ENCODE measurements at places on chromosomes 7 and 10.
A peak's percentile ranks its signal among the peaks of the same experiment; 100 is the strongest.

GRCh38 chr10:64112701-64113355 is 591.6 kb downstream of the REEP3 start:
- no peak for DNase-seq

GRCh38 chr7:39712751-39713150 is 89.4 kb downstream of the RALA start:
- DNase-seq = no peak

DNA sequence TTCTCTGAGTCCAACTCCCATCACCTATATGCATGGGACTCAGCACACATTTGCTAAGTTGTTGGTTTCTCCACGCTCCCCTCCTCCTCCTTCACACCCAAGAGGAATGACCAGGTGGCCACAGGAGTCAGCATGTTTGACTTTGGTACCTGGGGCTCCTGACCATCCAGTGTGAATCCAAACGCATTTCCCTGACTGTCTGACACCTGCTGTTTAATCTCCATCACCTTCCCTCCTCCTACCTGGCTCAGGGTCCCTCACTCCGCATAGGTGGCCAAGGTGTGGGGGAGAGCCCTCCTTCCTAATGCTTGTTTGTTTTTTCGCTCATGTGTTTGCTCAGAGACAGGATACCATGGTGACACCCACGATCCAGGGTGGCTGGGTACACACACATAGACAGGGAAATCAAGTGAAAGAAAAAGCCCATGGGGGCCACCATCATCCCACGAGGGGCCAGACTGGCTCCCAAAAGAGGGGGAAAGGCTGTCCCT is 194.9 kb downstream of the KCNMA1 start:
- no peak for DNase-seq

GRCh38 chr10:104098358-104098925 is 12.8 kb upstream of the COL17A1 start:
- peak; percentile 43 for DNase-seq

DNA sequence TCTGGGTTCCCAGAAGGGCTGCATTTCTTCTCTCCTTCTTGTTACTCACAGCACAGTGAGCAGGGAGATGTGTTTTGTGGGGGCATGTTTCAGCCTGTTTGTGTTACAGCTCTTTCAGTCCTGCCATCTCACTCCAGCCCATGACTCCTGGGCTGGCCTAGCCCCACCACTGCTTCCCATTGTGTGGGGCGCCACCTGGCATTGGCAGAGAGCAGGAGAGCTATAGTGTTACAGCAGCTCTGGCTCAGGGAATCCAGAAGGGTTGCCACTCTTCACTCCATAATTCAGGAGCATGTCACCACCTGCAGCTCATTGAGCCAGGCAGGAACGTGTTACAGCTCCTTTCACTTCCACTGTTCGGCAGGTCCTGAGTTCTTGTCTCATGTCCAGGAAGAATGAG is 30.0 kb downstream of the CLDN12 start:
- no peak for DNase-seq

DNA sequence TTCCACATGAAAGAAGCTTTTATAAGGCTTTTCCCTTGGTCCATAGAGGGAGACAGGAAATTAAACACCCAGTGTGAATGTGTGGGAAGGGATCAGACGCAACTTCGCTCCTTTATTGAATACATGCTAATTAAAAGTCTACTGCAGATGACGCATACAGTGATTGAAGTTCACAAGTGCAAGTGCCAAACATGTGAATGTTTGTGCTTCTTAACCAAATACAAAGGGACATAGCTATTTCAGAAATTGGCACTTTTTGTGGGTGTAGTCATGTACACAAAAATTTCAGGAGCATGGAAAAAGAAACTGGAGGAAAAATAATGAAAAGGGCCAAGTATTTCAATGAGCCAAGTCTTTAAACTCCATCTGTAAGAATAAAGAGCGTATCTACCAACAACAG is 283.7 kb downstream of the SKAP2 start:
- DNase-seq = no peak

GRCh38 chr10:118986815-118987790 is 42.4 kb upstream of the NANOS1 start:
- no peak for DNase-seq

DNA sequence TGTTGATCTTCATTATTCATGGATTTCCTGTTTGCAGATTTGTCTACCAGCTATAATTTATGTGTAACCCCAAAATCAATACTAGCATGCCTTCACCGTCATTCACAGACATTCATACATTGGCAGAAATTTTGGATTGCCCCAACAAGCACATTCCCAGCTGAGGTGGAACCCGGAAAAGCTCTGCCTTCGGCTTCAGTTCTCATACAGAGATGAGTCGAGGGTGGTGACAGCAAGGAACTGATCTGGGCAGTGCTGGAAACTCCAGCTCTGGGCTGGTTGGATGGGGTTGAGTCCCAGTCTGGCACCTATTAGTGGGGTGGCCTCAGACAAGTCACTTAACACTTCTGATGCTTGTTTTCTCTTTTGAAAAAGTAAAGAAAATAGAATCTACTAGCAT is 267.5 kb downstream of the SNX13 start:
- no peak for DNase-seq

DNA sequence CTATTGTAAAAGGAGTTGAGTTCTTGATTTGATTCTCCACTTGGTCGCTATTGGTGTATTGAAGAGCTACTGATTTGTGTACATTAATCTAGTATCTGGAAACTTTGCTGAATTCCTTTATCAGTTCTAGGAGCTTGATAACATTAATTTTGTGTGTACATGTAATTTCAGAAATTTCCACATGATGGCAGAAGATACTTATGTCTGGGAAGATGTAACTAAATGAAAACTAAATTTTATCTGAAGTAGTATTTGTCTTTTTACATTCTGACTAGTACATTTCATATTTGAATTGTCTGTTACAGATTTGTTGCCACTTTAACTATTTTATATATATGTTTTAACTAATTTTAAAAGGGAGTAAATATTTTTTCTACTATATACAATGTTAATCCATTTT is 27.6 kb downstream of the SDHAF3 start:
- DNase-seq = peak; percentile 48

DNA sequence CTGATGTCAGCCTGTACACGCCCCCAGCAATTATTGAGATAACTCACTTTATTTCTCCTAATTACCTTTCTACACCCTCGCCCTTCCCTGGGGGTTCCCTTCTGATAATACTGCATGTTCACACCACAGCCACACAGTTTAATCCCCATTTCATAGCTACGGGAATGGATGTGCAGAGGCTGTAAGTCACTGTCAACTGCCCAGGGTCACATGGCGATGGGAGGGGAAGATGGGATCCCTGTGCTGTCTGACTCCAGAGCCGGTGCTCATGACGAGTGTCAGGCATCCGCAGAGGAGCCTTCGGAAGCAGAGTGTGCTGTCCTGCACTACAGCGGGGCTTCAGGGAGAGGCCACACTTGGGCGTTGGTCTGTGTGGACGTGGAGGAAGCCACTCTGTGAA is 688.7 kb downstream of the SDK1 start:
- no peak for DNase-seq

GRCh38 chr7:158689488-158689887 is 15.1 kb downstream of the NCAPG2 start:
- no peak for DNase-seq

GRCh38 chr7:134941185-134941900 is 45.0 kb upstream of the AGBL3 start:
- peak; percentile 95 for DNase-seq

DNA sequence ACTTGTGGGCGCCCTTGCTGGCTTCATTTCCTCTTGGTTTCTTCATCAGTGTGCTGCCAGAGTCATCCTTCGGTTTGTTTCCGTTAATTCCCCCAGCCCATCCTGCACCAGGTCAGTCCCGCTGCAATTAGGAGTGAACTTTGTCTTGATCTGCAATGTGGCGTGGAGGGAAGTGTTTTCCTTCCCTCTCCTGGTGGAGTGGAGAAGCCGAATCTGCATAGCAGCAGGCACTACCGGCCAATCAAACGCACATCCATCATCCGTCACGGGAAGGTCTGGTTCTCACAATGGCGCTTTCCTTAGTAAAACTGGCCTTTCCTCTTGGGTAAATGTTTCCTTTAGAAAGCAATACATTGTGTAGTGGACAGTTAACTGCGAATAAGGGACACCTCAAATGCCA is 337.5 kb downstream of the CXCL12 start:
- no peak for DNase-seq

- no peak for DNase-seq
Observed at GRCh38 chr7:64888561-64888900, 14.5 kb upstream of the ZNF273 start.

DNA sequence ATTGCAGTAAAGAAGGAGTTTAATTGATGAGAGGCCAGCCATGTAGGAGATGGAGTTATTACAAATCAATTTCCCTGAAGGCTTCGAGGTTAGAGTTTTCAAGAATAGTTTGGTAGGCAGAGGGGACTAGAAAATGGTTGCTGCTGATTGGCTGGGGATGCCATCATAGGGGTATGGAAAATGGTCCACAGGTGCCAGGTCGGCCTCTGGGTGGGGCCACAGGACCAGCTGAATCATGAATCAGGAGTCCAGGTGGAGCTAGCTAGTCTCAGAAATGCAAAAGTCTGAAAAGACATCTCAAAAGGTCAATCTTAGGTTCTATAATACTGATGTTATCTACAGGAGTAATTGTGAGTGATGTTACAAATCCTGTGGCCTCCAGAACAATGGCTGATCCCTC is 714.0 kb upstream of the GHITM start:
- DNase-seq = no peak

DNA sequence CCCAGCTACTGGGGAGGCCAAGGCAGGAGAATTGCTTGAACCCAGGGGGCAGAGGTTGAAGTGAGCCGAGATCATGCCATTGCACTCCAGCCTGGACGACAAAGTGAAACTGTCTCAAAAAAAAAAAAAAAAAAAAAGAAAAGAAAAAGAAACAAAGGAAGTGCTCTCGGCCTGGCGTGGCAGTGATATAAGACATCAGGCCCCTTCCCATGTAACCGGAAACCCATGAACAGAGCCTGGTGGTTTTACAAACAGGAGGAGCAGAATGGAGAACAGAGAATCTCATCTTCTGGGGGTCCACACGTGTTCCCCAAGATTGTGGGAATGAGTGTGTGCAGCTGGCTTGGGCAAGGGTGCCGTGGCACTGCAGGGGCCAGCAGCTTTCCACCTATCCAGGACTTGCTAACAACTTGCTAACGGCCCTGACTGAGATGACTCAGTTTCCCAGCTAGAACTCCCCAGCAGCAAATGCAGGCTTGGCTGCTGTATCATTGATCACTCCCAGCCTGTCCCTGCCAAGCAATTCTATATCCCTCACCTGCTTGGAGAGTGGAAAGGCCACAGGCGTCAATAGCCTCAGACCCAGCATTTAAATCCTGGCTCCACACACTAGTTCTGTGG is 103.0 kb downstream of the COL26A1 start:
- no peak for DNase-seq

GRCh38 chr7:135976312-135977006 is 700 bp downstream of the MTPN start:
- no peak for DNase-seq

DNA sequence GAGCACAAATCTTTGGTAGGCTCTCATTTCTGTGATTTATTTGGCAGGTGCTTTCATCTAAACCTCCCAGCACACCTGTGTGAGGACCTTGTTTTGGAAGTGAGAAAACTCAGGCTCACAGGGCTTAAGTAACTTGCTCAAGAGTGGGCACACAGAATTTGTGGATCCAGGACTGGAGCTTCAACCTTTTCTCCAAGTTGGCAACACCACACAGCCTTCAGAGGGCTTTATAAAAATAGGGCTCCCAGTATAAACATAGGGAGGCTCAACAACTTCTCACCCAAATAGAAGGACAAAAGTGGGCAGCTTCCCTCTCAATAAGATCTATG is 182.2 kb upstream of the NEBL start:
- DNase-seq = no peak

GRCh38 chr7:44084701-44085100 is 2.4 kb upstream of the POLM start:
- peak; percentile 72 for DNase-seq

Data from AG10803 (cell line).